NCI-H2081 treated with DMSO at 0.1 percent for 48 hours (cell line): ENCODE measurements at places on chromosomes 5 and 9.

DNA sequence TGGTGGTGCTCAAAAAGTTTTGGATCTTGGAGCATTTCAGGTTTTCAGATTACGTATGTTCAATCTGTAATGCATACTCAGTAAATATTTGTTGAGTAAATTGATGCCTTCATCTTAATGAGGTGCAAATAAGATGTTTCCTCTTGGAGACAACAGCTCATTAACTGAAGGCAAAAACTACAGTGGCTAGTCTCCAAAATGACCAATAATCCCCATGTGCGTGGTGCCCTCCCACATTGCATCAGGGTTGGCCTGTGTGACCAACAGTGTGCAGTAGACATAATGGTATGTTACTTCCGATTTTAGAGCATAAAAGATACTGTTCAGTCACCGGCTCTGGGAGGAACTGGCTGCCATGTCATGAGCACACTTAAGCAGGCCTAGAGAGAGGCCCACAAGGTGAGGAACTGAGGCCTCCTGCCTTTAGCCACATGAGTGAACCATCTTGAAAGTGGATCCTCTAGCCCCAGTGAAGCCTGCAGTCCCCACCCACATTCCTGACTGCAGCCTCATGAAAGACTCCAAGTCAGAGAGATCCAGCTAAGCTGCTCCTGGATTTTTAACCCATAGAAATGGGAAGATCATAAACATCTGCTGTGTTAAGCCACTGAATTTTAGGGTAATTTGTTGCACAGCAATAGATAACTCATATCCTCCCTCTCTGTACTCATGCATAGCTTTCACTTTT, 55.7 kb downstream of the LIFR start:
- DNase-seq, result no peak

GRCh38 chr9:708182-708550, 133.3 kb upstream of the DMRT1 start:
- DNase-seq, result no peak

DNA sequence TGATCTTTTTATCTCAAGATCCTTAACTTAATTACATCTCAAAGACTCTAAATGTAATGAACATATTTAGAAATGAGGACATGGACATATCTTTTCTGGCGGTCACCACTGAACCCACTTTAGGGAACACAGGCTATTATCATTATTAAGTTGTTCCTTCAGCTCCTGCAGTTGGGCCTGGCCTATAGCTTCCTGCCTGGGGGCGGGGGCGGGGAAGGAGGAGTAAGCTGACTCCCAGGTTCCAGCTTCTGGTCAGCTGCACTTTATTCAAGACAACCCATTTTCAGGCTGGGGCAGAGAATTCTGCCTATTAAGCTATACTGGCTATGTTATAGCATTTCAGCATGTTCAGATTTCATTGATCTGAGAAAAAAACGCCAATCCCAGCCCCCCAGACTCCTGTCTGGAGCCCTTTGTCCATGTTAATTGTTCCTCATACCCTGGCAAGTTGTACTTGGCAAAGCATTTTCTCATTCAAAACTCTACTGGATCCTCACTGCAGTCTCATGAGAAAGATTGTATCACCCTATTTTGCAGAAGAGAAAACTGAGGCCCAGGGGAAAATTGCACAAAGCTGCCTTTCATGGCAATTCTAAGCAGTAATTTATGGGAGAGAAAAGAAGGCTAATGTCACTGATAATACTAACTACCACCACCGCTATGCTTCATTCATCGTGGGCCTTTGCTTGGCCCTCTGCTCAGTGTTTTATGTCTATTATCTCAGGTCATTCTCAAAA, 25.1 kb downstream of the COL15A1 start:
- no peak for DNase-seq

DNA sequence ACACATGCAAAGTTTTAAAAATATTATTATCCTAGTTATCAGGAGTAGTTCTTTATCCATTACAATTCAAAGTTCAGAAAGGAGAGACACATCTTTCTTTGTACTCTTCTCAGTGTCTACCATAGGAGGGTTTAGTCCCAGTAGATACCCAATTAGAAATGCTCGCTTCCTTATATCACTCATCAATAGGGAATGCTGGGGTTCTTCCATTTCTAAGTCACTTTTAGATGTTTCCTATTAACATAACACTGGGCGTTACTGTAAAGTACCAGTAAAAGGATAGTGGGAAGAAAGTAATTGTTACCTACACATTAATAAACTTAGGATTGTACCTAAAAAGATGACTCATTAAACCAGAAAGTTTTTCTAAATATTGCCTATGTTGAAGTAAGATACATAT, 348.3 kb upstream of the CDH6 start:
- no peak for DNase-seq

DNA sequence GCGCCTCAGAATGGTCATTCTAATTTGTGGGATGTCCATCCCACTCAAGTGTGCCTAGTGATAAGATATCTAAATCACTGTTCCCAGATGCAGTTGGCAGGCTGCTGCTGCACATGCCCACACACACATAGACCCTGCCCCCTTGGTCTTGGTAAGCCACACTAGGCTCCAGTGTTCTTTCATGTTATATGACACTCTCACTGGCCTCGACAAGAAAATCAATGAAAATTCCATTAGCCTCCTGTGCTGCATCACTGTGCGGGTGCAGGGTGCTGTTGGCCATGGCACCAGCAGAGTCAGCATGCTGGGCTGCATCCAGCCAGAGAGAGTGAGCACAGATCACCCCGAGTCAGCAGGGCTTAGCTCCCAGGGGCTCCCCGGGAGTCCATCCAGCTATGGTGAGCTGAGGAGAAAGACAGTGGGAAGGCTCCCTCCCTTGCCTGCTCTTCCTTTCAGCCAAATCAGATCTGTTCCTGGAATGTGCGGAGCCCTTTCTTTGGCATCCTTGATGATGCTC, 59.9 kb downstream of the ABLIM3 start:
- no peak for DNase-seq

DNA sequence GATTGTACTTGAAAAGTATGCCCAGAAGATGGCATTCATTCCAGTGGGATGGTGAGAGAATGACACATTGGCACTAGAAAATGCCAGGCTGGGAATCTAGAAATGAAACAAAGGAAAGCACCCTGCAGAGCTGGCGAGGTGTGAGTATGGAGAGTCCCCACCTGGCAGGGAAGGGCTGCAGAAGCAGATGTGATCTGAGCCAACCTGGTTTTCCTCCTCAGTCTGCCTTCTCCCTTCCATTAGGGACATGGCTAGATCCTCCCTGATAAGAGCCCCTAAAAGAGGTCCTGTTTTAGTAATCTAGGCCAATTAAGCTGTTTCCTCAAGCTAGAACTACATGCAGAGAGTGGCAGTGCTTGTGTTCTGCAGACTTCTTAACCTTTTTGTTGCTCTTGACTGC, 24.7 kb upstream of the TNFSF15 start:
- DNase-seq, result no peak
